ENCODE measurements at places on chromosomes 11 and 22.

DNA sequence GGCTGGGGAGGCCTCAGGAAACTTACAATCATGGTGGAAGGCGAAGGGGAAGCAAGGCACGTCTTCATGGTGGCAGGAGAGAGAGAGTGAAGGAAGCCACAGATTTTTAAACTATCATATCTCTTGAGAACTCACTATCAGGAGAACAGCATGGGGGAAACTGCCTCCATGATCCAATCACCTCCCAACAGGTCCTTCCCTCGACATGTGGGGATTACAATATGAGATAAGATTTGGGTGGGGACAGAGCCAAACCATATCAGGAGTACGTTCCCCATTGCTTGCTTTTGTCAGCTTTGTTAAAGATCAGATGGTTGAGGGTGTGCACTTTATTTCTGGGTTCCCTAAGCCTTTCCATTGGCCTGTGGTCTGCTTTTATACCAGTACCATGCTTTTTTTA lies 53.7 kb upstream of the E2F8 start:
- no peak for DNase-seq

GRCh38 chr11:116590844-116591570 lies 181.8 kb downstream of the BUD13 start:
- DNase-seq, result no peak

GRCh38 chr22:50483977-50484853 lies 2.4 kb upstream of the MIOX start:
- no peak for DNase-seq

- DNase-seq, result no peak
These were observed 17.8 kb upstream of the P2RY2 start for GRCh38 chr11:73200256-73200655.

GRCh38 chr11:72239313-72239848 lies 4.6 kb downstream of the PHOX2A start:
- DNase-seq, result no peak

GRCh38 chr11:104291646-104292045 lies 127.7 kb upstream of the PDGFD start:
- no peak for DNase-seq

- no peak for DNase-seq
These were observed 78.9 kb upstream of the ARHGAP32 start for GRCh38 chr11:129271030-129271429.

DNA sequence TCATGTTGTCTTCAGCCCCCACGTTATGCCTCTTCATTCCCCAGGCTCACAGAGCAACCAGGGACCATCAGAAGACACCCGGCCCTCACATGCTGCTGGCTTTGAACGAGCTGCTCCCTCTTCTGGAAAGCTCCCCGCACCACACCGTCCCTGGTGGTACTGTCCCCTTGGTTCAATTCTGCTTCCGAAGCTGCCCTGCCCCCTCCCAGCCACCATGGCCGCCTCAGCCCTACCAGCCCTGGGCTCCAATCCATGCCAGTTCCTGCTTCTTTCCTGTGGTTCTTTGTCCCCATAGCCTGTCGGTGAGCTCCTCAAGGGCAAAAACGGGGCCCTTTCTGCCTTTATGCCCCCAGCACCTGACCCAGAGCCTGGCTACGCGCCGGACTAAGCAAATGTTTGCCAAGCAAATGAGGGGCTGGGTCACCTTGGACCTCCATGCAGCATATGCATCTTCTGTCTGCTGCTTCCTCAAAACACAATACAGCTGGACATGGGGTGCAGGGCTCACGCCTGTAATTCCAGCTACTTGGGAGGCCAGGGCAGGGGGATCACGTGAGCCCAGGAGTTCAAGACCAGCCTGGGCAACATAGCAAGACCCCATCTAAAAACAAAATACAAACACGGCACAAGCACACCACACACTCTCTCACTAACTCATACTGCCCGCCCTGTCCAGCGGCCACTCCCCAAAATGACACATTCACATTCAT lies 21.3 kb downstream of the TNKS1BP1 start:
- DNase-seq, result no peak

- no peak for DNase-seq
These were observed 10.2 kb upstream of the FCHSD2 start for GRCh38 chr11:73152086-73152853.

GRCh38 chr11:118143661-118144185 lies 8.9 kb downstream of the SCN4B start:
- DNase-seq, result no peak

DNA sequence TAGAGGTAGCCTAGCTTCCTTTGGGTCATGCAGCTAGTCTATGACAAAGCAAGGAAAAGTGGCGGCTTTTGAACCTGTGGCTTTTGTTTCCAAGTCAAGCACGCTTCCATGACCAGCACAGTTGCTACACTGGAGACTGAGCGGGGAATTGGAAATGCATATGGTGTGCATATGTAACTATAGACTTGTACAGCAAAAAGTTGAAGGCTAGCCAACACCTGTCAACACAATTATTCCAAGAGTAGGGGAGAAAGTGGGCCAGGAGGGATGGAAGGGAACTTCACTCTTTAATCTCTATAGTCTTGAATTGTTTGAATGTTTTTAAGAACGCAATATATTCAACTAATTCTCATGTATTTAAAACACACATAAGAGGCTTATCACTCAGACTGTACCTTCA lies 218.5 kb upstream of the CADM1 start:
- DNase-seq, result no peak

GRCh38 chr22:21697880-21698279 lies 32.1 kb downstream of the PPIL2 start:
- DNase-seq, result no peak

DNA sequence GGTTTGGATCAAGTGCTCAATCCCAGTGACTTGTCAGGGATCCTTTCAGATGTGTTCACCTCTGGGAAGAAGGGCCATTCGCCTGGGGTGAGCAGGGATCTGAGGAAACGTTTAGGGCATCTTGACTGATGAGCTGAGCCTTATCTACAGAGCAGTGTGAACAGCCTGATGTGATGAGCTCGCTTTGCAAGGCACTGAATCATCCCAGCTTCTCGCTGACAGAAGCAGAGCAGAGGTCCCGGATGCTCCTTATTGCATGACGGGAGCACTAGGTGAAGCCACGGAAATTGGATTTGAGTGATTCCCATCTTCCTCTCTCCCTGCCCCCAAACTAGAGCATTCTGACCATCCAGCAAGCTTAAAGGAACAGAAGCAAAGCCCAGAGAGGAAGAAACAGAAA lies 46.5 kb downstream of the SEZ6L start:
- DNase-seq, result no peak

GRCh38 chr22:36166518-36167220 lies 6.1 kb upstream of the APOL3 start:
- DNase-seq, result no peak
